ENCODE measurements at places on chromosomes 6 and 20.
A peak's percentile ranks its signal among the peaks of the same experiment; 100 is the strongest.

DNA sequence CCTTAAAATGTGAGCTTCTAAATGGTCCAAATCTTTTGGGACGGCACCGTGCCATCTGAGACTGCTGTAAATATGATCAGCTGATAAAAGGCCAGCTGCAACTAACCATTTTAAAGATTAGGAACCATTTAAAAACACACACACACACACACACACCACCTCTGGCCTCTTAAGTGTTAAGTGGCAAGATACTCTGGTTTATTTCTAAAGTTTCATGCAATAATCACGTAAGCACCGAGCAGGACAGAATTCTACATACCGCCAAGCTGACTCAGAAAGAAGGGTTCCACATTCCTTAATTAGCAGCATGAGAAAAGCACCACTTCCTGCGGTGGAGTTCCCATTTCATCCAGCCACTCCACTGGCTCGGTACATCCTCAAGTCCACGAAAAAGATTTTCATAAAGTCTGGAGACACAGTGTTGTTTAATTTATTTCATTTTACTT, 17.8 kb upstream of the ZNF217 start:
- peak; percentile 92 for DNase-seq

DNA sequence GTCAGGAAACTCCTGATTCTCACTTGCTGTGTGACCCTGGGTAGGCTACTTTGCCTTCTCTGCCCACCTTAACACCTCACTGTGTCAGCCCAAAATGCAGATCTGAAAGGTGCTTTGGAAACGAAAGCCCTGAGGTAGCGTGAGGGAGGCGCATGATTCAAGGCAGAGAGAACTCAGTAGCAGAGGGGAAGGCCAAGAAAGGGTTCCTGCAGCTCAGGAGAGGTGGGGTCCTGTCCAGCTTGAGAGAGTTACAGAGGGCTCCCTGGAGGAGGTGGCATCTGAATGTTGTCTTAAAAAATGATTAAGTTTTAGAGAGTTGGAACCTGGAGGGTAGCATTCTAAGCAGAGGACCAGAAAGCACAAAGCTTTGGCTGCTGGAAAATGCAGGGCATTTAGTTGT, 13.6 kb downstream of the TGM2 start:
- DNase-seq, result no peak

- no peak for DNase-seq
Measured at GRCh38 chr20:14355791-14356190, 18.4 kb upstream of the FLRT3 start.

DNA sequence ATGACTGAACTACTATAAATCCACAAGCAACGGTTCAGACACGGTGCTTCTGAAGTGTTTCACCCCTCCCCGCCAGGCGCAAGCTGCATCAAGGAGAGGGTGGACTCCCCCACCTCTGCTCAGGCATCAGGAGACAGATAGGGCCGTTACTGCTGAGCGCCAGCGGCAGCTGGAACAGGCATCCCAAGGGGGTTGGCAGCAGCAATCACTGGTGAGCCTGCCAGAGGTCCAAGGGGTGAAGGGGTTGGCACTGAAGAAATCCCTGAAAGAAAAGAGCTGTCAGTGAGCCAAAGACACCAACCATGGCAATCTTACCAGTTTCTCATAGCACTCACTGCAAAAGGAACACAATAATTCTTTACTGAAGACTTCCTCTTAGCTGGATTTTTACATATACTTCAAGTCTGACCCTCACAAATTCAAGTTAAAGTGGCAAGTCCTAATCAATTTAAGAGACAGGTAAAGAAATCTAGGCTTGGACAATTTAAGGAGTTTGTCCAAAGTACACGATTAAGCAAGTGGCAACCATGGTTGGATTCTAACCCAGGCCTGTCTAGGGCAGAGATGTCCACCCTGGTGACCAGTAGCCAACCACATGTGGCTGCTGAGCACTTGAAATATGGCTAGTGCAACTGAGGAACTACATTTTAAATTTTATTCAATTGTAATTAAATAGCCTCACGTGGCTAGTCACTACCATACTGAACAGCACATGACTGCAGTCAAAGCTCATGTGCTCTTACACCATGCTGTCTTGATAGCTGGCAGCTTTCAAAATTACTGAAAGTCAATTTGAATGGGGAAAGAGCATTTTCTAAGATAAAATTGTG, 21.7 kb upstream of the TBC1D20 start:
- DNase-seq, result no peak

- no peak for DNase-seq
Measured at GRCh38 chr6:5058254-5058653, 26.9 kb upstream of the PPP1R3G start.

GRCh38 chr20:24751551-24751950, 197.5 kb upstream of the CST7 start:
- DNase-seq, result no peak

GRCh38 chr20:60057866-60058807, 99.9 kb downstream of the CDH26 start:
- peak; percentile 85 for DNase-seq

GRCh38 chr6:129749749-129750120, 39.8 kb upstream of the ARHGAP18 start:
- DNase-seq, result peak; percentile 49
